ENCODE measurements at places on chromosomes 6 and 20.

- DNase-seq, result no peak
Measured at GRCh38 chr6:1589208-1589607, 20.5 kb upstream of the FOXC1 start.

- no peak for DNase-seq
Measured at GRCh38 chr6:55937261-55937947, 62.0 kb upstream of the BMP5 start.

DNA sequence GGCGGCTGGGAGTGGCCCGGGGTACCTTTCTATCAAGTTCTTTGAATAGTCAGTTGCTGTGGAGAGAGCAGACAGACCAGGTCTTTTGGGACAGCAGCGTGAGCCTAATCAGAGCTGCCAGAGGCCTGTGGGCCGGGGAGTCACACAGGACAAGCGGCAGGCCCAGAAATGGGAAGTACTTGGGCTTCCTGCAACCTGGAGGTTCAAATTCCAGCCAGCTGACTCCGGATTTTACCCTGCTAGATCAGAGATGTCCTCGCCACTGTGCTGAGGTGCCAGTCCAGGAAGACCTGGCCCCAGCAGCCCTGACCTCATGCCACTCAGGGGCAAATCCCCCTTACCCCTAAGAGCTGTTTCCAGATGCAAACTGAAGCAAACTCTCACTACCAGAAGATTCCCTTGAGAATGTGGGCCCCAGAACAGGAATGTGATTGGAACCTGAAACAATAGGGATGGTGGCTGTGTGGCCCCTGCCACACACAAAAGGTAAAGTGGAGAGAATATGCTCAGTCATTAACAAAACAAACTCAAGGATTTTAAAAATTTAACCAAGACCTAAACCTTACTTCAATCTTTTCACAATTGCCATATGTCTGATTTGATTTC lies 9.7 kb downstream of the BEND3 start:
- no peak for DNase-seq

- DNase-seq, result no peak
Measured at GRCh38 chr20:910870-911770, 5.0 kb downstream of the ANGPT4 start.

DNA sequence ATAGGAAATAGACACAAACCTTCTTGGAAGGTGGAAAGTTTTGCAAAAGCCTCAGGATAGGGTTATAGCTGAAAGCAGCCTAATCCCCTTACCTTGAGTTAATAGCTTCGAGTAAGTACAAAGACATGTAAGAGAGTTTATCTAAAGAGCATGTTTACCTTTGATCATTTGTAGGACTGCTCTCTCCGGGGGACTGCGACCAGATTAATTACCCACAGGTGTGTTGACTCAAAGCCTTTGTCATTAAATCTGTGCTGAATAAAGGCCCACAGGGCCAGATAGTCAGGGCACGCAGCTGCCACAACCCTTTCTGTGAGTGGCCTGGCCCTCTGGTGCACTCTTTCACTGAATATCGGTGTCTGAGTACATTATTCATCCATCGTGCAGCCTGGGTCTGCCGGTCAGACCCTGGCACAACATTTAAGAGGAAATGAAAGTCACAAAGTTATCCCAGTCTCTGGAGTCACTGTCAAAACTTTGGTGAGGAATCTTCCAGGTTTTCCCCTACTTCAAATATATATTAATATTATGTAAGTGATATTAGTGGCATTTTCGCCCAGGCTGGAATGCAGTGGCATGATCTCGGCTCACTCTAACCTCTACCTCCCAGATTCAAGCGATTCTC lies 5.4 kb upstream of the MICA start:
- DNase-seq, result no peak

DNA sequence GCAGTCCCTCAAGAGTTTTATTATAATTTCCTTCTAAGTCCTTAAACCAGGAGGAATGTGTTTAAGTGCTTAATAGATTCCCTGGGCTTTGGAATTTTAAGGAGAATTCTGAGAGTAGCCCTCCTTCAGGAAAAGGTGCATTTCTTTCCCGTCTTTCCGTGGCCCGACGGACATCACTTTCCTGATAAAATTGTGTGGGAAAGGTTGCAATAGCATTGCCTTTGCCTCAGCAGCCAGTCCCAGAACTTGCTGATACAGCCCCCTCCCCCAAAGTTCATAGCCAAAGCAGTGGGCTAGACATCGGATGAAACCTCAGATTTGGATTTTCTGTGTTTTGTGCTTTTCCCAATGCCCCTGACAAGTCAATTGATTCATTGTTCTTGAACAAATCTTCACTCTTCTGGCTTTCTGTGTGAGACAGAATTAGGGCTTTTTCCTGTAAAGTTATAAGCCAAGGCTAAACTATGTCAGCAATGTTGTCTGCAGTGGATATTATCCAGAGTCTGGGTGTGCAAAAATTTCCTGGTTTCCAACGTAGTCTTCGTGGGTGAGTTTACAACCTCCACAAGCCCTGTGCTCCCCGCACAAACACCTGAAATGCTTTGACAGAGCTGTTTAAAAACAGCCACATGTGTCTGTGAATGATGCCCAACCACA lies 1.1 kb upstream of the SMOC2 start:
- no peak for DNase-seq

- no peak for DNase-seq
Measured at GRCh38 chr6:11374036-11375010, 141.9 kb upstream of the NEDD9 start.

DNA sequence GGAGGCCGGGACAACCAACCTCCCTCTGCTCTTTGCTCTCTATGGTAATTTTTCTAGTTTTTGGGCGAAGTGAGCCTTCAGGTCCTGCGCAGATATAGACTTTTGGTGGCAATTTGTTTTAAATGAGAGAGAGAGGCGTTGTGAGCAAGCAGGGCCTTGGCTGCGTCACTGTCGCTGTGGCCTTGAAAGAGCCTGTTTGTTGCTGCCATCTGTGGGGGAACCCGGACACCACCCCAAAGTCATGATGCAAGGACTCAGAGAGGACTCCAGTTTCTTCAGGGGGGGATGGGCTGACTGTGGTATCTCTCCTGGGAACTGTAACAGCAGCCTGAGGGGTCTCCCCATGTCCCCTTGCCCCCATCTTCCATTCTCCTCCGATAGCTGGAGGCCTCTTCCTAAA lies 462.7 kb upstream of the SULF2 start:
- no peak for DNase-seq

DNA sequence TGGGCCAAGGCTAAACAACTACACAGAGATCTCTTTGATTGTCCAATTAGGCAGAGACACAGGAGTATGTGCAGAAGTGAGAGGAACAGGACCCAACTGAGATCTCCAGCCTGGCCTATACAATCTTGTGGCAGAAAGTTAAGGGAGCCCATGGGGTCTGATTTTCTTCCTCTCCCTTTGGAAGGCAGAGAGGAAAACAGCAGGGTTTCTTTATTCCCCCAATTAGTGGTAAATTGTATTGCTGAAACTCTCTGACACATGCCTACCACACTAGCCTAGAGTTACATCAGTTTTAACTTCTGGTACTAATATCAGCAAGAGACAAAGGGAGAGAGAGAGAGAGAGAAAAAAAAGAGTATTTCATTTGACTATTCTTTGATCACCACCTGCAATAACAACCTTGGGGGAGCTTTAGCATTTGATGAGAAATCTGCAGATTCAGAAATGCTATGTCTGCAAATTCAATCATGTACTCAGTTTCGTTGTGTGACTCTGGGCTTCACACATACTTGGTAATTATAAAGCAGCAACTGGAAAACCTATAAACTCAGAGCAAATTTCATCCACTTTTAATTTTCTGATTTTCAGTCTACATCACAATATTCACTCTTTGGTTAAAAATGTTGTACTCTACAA lies 260.3 kb upstream of the SPTLC3 start:
- no peak for DNase-seq

DNA sequence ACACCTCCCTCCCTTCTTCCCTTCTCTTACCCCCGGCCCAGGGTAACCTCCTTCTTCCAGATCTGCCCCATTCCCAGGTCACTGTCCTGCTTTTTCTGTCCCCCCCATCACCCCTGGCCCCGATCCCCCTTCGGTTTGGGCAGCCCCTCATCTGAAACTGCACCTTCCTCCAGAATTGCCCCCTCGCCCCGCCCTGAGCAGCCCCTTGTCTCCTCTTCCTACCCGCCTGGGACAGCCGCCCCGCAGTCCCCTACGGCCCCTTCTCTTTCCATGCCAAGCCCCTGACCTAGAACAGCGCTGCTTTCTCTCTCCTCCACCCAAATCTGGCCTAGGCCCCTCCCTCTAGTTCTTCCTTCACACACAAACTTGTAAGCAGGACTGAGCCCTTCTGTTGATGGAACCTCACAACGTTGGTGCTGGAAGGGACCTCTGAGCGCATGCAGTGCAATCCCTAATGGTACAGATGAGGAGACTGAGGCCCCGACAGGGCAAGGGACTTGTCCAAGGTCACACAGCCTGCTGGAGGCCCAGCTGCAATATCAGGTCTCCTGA lies 630 bp downstream of the PPP2R5D start:
- DNase-seq, result no peak

DNA sequence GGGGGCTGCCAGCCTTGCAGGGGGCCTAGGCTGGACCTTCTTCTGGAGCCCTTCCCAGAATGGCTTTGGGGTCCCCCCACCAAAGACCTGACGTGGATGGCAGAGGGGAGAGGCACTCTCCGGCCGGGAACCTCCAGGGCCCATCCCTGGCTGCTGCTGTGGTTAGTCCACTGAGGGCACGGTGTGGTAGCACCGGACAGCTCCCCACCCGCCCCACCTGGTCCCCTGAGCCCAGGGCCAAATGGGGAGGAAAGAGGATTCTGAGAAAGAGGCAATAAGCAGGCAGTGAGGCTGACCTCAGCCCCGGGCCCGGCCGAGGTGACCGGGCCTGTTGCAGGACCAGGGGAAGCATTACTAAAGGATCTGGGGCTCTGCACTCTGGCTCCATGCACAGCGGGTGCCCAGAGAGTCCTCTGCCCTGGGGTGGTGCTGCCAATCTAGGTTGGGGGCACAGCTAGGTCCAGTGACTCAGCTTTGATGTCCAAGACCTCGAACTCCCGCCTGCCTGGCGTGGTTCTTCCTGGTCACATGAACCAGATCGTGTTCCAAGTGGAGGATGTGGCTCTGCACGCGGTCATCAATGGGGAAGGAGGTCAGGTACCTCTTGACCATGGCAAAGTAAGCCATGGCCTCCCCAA lies 2.2 kb downstream of the CENPB start:
- DNase-seq, result no peak

- DNase-seq, result no peak
Measured at GRCh38 chr6:37258405-37259105, 611 bp upstream of the TMEM217 start.

DNA sequence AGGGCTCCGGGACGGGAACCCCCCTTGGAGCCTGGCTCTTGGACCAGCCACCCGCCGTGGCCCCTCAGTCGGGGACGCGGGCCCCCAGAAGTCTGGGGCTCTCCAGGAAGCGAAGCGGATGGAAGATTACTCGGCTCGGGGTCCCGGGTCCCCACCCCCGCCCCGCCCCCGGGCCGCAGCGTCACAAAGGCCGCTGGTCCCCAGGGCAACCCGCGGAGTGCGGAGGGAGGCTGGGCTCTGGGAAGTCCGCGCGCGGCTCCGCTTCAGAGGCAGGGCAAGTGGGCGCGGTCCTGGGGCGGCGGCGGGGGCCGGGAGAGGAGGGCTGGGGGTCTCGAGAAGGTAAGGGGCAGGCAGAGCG lies at the start of gene FNDC11:
FNDC11 (plus strand) TSS at position 227 of the 358 bp plus-strand sequence. CDS start 1,505 bp downstream, outside the sequence.
- no peak for DNase-seq

GRCh38 chr20:10527781-10528180 lies 92.7 kb downstream of the SLX4IP start:
- DNase-seq, result no peak

GRCh38 chr6:104858642-104859041 lies 1.1 kb downstream of the HACE1 start:
- no peak for DNase-seq

- DNase-seq, result no peak
Measured at GRCh38 chr6:170008294-170008785, 256.9 kb downstream of the ERMARD start.

DNA sequence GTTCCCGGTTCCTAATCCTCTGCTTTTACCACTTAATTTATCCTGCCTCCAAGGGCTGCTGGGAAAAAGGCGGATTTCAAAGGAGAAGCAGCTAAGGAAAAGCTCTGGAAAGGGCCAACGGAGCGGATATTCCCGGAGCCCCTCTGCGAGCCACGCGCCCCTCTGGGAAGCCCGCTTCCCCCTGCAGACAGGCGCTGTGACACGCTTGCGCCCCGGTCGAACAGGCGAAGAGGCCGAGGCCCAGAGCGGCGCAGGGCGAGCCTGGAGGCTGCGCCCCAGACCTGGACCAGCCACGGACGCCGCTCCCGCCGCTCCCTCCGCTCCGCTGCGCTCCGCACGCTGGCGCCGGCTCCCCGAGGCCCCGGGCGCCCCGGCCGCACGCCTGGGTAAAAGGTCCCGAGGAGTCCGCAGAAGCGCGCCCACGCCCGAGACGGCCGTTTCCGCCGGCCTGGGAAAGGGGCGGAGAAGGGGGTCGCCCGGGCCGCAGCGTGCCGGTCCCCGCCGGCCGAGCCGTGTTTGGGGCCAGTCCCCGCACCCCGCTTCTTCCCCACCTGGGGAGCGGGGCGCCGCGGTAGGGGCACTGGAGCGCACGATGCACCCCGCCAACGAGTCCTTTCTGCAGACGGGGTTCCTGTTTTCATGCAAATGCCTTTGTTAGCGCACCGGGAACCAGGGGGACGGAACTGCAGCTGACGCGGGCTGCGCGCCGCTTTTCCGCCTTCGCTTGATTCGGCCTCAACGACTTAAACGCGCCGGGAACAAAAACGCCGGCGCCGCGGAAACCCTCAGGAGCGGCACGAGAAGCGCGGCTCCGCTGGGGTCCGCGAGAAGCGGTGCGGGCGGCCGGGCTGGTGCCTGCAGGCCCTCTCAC lies 91.9 kb upstream of the SIRPA start:
- DNase-seq, result no peak

GRCh38 chr6:151721146-151721545 lies 86.3 kb upstream of the ESR1 start:
- DNase-seq, result no peak

- DNase-seq, result no peak
Measured at GRCh38 chr6:137002505-137002904, 42.3 kb downstream of the IL20RA start.

GRCh38 chr6:23277521-23278179 lies 708.3 kb downstream of the HDGFL1 start:
- no peak for DNase-seq

DNA sequence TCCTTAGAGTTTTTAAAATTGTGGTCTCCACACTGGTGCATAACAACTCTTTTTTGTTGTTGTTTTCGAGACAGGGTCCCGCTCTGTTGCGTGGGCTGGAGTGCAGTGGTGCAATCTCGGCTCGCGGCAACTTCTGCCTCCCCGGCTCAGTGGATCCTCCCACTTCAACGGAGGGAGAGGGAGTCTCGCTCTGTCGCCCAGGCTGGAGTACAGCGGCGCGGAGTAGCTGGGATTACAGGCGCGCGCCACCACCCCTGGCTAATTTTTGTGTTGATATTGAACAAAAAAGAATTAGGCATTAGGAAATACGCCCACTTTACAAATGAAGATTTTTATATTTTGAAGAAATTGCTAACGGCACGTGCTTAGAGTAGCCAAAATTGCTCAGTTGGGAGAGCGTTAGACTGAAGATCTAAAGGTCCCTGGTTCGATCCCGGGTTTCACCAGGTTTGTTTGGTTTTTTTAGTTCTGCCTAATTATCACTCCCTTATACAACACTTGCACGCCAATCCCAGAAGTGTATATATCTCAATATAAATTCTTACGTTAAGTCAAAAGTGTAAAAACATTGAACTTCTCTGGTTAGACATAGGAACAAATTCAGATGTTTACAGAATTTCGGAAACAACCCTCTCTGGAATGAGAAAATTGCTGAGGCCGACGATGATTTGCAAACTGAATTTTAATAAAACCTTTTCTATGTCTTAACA lies 159.6 kb downstream of the TRIM27 start:
- DNase-seq, result no peak

Measured in GM19239 (cell line).